ENCODE measurements at places on chromosomes 4 and X.

DNA sequence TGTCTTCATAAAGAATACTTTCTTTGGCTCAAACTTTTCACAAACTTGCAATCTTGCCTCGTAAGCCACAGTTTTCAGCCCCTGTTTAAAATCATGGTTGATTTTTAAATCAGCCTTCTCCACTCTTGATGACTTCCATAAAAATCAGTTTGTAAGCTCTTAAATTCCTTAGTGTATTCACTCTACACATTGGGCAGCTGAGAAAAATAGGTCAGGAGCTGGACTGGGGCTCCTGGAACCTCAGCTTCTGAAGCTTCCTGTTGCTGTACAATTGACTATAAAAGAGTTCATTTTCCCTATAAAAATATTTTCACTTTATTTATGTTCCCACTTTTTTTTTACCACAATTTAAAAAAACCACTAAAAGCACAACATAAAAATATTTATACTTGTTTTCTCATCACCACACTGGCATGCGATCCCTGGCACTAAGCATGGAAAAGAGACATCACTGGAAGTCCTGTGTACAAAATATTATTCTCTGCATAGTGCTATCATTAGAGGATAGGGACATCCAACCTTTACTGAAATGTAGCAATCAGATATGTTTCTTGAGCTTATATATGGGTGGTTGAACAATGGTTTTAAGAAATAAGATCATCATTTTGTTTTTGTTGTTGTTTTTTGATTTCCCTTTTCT is 345.7 kb downstream of the FBXO8 start:
- no peak for DNase-seq

DNA sequence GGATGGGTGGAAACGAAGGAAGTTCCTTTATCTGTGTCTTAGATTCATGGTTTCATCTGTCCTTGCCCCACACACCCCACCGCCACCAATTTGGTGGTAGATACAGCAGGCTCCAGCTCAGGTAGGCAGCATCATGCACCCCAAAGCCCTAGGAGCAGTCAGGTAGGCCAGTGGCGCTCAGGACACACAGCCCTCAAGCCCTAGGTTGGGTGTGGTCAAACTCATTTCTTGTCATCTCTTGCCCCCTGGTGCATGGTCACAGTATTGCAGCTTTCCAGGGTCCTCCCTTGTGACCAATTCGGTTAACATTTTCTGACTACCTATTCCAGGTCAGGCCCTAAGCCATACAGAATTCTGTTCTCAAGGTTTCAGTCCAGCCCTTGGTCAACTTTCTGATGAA is 14.5 kb upstream of the PRRG3 start:
- DNase-seq: no peak

GRCh38 chr4:125317525-125317877 is 2.7 kb downstream of the FAT4 start:
- DNase-seq: no peak

GRCh38 chr4:168138143-168138542 is 45.8 kb downstream of the ANXA10 start:
- no peak for DNase-seq

DNA sequence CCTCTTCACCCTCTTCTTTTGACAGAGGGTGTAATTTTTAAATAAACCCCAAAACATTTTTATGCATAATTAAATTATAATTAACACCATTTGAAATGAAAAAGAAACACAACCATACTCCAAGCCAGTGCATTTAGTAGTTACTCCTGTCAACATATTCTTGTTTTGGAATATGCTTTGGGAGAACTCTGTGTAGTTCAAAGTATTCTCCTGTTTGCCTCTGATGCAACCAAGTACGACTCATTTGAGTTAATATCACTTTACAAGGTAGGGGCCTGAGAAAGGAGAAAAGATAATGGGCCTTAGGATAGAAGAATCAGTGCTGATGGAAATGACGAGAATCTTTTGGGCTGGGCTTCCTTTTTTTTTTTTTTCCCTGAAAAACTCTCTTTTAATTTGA is 2.7 kb downstream of the PTPN13 start:
- DNase-seq: no peak

DNA sequence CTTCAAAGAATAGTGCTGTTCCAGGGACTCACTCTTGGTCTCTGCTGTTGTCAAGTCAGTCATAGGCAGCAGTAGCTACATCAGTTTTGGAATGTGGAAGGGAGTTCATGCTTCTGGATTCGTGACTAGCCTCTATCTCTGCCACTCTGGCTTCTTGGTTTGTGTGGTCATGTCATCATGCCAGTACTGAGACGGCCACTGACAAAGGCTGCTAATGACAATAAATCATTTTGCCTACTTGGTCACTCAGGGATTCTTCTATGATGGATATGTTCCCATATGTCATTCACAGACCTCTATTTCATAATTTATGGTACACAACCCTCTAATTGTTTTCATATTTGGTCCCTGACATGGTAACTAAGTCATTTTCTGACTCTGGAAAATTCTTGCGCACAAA is 450.8 kb upstream of the BOD1L1 start:
- no peak for DNase-seq
